Cardiac muscle cell (in vitro differentiated cells and primary cell): ENCODE measurements at places on chromosomes 5 and 9. TPM values are rescaled to one million over a fixed set of nuclear protein-coding genes. Genes with fewer than 3 reads are reported as not detected.

DNA sequence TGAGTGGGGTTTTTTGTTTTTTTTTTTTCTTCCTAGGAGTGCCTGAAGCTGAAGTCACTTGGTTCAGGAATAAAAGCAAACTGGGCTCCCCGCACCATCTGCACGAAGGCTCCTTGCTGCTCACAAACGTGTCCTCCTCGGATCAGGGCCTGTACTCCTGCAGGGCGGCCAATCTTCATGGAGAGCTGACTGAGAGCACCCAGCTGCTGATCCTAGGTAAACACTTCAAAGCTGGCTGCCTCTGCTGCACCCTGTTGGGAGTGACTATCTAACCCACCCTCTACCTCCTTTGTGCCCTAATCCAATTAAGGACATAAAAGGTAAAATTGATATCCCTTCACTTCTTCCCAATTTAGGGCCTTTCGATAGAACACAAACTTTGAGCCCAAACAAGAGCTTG is 206.8 kb downstream of the SAXO1 start:
- peaks cover 15% of the 10 kb centered on the region for H3K4me1 ChIP-seq
- H3K27me3 ChIP-seq, result no peaks in the 10 kb centered on the region
- DNase-seq, result no peak
- no peaks in the 10 kb centered on the region for H3K36me3 ChIP-seq
- H3K4me3 ChIP-seq, result no peak overlapping the region

The PTGES gene
- total RNA-seq, result 1.4 and 1.9 TPM in 2 replicates

DNA sequence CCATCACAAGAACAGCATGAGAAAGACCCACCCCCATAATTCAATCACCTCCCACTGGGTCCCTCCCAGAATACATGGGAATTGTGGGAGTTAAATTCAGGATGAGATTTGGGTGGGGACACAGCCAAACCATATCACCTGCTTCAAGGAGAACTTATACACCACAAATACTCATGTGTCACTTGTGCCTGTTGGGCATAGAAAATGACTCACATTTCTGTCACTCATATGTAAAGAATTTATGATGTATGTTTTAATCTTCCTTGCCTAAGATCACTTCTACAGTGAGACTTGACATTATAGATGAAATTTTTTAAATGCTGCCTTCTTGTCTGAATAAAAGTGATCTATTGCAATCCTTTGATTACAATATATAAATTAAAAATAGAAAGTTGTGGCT is 23.0 kb upstream of the PRDM6 start:
- H3K36me3 ChIP-seq, result no peaks in the 10 kb centered on the region
- DNase-seq, result no peak
- no peak overlapping the region for H3K27ac ChIP-seq
- H3K27me3 ChIP-seq, result no peaks in the 10 kb centered on the region
- H3K4me1 ChIP-seq, result no peaks in the 10 kb centered on the region
- no peak overlapping the region for H3K4me3 ChIP-seq

The PCDHB8 gene
- total RNA-seq, result 17.2 and 20.8 TPM in 2 replicates

DNA sequence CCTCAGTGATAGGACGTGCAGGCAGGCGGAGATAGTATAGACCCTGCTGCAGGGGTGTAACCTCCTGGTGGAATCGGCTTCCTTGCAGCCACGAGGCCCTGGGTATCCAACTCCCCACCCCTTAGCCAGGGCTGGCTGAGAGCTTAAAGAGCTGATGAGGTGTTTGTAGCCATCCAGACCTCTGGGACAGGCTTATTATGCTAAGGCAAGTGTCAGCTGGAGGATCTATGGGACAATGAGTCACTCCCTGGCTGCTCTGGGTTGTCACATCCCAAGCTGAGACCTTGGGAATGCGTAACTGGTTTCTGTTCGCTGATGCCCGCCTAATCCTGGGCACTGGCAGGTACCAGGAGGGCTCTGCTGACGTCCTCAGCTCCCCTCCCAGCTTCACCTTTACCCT is 38.9 kb downstream of the DAB2IP start:
- H3K36me3 ChIP-seq, result no peaks in the 10 kb centered on the region
- no peak for DNase-seq
- H3K27me3 ChIP-seq, result no peaks in the 10 kb centered on the region
- no peak overlapping the region for H3K4me3 ChIP-seq
- H3K27ac ChIP-seq, result peak overlapping the region; percentile 24
- peaks cover 12% of the 10 kb centered on the region for H3K4me1 ChIP-seq

GRCh38 chr5:106262395-106262794 is 1408.3 kb downstream of the EFNA5 start:
- H3K4me3 ChIP-seq, result no peak overlapping the region
- H3K36me3 ChIP-seq, result no peaks in the 10 kb centered on the region
- no peaks in the 10 kb centered on the region for H3K27me3 ChIP-seq

- no peaks in the 10 kb centered on the region for H3K27me3 ChIP-seq
- no peaks in the 10 kb centered on the region for H3K4me1 ChIP-seq
- DNase-seq, result no peak
- H3K4me3 ChIP-seq, result no peak overlapping the region
- H3K27ac ChIP-seq, result no peak overlapping the region
- H3K36me3 ChIP-seq, result no peaks in the 10 kb centered on the region
Measured at GRCh38 chr5:55857247-55857640, 6.1 kb downstream of the IL31RA start.

The HSD17B3 gene
- 0.63 TPM in 1 of 2 replicates, not detected in the other for total RNA-seq

The DMGDH gene
- 4.3 and 8.9 TPM in 2 replicates for total RNA-seq

The PCDH1 gene
- total RNA-seq, result 0.46 and 0.63 TPM in 2 replicates

GRCh38 chr9:136858844-136859757 is 7.0 kb downstream of the MAMDC4 start:
- no peaks in the 10 kb centered on the region for H3K4me1 ChIP-seq
- H3K4me3 ChIP-seq, result no peak overlapping the region
- H3K27ac ChIP-seq, result no peak overlapping the region
- H3K27me3 ChIP-seq, result no peaks in the 10 kb centered on the region
- H3K36me3 ChIP-seq, result peaks cover 19% of the 10 kb centered on the region
- no peak for DNase-seq

The SHC3 gene
- 0.27 and 0.53 TPM in 2 replicates for total RNA-seq

The TRPM6 gene
- total RNA-seq, result 0.06 and 0.07 TPM in 2 replicates

DNA sequence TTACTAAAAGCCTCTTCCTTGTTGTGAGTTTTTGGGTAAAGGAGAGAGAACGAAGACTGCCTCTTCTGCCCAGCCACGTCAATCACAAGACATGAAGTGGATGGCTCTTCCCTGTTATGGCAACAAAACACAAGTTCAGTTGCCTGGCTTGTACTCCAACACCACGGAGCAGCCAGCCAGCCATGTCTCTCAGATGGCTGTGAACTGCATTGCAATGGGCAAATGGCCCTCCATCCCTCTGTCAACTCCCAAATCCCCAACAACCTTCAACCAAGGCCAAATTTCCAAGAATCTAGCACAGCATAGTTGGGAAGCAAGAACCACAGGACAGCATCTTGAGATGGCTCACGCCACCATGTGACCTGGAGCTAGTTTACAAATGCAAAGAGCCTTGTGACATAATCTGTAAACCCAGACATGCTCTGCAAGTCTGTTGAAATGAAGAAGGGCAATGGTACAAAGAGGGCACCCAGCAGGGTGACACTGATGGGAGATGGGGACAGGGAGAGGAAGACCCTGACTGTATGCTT is 53.9 kb downstream of the ZNF366 start:
- H3K27me3 ChIP-seq, result no peaks in the 10 kb centered on the region
- no peaks in the 10 kb centered on the region for H3K4me1 ChIP-seq
- H3K27ac ChIP-seq, result no peak overlapping the region
- no peak for DNase-seq
- H3K4me3 ChIP-seq, result no peak overlapping the region

- no peak overlapping the region for H3K4me3 ChIP-seq
- H3K27me3 ChIP-seq, result no peaks in the 10 kb centered on the region
- H3K27ac ChIP-seq, result no peak overlapping the region
Measured at GRCh38 chr5:94702729-94703128, 84.3 kb downstream of the SLF1 start.

- H3K36me3 ChIP-seq, result no peaks in the 10 kb centered on the region
- no peak overlapping the region for H3K27ac ChIP-seq
- DNase-seq, result no peak
- no peaks in the 10 kb centered on the region for H3K4me1 ChIP-seq
Measured at GRCh38 chr5:60261732-60262131, 368.2 kb upstream of the PDE4D start.

The AMBP gene
- not detected in 2 replicates for total RNA-seq

The ADAMTS6 gene
- total RNA-seq, result 15.4 and 21.2 TPM in 2 replicates

The C9orf153 gene
- 0.74 and 1.0 TPM in 2 replicates for total RNA-seq

DNA sequence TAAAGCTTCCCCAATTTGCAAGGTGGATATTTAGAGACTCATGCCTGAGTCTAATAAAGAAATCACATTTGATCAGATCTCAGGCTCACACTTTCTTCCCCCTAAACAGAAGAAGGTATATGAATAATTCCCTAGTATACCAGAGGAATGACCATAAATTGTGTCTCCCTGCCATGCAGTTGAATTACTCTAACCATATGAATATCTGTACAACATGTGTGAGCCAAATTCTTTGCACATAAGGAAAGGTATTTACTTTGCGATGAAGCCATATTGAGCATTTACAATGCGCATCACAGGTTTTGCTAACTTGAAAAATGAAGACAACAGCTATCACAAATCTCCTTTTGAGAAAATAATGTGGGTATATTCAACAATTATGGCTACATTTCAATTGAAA is 479.4 kb downstream of the NR2F1-AS1 start:
- no peak overlapping the region for H3K4me3 ChIP-seq
- DNase-seq, result no peak
- H3K4me1 ChIP-seq, result no peaks in the 10 kb centered on the region
- peaks cover 87% of the 10 kb centered on the region for H3K27me3 ChIP-seq

- no peak overlapping the region for H3K27ac ChIP-seq
- no peaks in the 10 kb centered on the region for H3K4me1 ChIP-seq
- no peak overlapping the region for H3K4me3 ChIP-seq
Measured at GRCh38 chr9:105466898-105467455, 19.1 kb downstream of the FSD1L start.

DNA sequence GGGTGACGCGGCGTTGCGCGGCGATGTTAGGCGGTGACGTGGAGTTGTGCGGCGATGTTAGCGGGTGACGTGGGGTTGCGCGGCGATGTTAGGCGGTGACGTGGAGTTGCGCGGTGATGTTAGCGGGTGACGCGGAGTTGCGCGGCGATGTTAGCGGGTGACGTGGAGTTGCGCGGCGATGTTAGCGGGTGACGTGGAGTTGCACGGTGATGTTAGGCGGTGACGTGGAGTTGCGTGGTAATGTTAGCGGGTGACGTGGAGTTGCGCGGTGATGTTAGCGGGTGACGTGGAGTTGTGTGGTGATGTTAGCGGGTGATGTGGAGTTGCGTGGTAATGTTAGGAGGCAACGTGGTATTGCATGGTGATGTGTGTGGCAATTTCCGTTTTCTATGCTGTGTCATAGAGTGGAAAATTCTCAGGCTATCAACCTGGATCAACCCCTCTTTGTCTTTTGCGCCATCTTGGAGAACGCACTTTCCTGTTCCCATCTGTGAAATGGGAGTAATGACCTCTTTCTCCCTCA is 76.0 kb downstream of the ANKRD33B start:
- H3K27ac ChIP-seq, result no peak overlapping the region
- H3K4me3 ChIP-seq, result no peak overlapping the region
- DNase-seq, result no peak

GRCh38 chr5:142605611-142606010 is 80.3 kb downstream of the FGF1 start:
- H3K36me3 ChIP-seq, result no peaks in the 10 kb centered on the region
- H3K4me1 ChIP-seq, result no peaks in the 10 kb centered on the region
- H3K27me3 ChIP-seq, result no peaks in the 10 kb centered on the region
- peak; percentile 16 for DNase-seq
- H3K27ac ChIP-seq, result no peak overlapping the region

DNA sequence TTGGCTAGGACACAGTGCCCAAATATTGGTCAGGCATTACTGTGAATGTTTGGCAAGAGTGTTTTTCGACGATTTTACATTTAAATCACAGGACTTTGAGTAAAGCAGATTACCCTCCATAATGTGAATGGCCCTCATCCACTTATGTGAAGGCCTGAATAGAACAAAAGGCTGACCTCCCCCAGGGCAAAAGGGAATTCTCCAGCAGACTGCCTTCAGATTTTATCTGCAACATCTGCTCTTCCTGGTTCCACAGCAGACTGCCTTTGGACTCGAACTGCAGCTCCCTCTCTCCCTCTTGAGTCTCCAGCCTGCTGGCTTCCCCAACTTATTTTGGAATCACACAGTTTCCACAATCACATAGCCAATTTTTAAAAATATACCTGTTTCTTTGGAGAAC is 7.1 kb upstream of the TMEM215 start:
- H3K4me3 ChIP-seq, result no peak overlapping the region
- no peak for DNase-seq
- H3K27ac ChIP-seq, result no peak overlapping the region
- no peaks in the 10 kb centered on the region for H3K36me3 ChIP-seq
